ENCODE measurements at places on chromosomes 3 and 15.

- DNase-seq: no peak
These were observed 48.3 kb upstream of the CTDSPL start for GRCh38 chr3:37813403-37813802.

DNA sequence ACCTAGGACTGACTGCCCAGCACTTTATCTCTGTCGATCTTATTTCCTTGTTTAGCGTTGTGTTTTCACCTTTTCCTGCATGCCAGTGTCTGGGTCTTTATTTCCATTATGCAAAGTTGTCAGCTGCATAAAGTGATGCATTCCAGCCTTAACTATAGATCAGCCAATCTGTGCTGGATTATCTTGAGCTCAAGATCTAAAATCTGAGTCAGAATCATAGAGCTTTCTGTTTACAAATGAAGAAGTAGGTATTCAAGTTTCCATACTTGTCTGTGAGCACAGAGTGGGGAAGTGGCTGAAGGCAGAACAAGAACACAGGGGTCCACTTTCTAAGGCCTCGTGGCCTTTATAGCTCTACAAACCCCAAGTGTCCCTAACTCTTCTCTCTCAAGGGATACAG lies 82.4 kb upstream of the PLCL2 start:
- DNase-seq: no peak

- no peak for DNase-seq
These were observed 19.6 kb downstream of the EIF2AK4 start for GRCh38 chr15:39953521-39953920.

- DNase-seq: no peak
These were observed 78.8 kb downstream of the CMSS1 start for GRCh38 chr3:99896482-99896881.

DNA sequence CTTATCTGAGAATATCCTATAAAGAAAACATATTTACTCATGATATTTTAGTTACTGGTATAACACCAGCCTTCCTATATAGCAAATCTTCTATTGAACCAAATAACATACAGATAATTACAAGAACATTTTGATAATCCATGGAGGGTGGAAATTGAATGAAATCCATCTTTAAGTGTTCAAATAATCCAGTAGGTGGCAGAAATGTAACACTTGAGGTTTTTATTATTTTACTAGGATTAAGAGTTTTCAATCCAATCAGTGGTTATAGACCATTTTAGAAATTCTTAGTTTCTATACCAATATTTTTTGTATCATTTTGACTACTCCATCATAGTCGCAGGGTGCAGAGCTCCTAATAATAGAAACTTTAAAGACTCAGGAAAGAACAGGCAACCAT lies 101.9 kb upstream of the KCNH8 start:
- DNase-seq: no peak

DNA sequence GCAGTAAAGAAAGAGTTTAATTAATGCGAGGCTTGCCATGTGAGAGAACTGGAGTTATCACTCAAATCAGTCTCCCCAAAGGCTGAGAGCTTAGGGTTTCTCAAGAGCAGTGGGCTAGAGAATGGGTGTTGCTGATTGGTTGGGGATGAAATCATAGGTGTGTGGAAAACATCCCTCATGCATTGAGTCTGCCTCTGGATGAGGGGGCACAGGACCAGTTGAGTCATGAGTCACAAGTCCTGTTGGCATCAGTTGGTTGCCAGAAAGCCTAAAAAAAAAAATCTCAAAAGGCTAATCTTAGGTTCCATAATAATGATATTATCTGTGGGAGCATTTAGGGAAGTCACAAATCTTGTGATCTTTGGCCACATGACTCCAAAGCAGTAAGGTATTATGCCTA lies 800.3 kb downstream of the TUSC7 start:
- no peak for DNase-seq

GRCh38 chr3:10329495-10330015 lies 8.6 kb upstream of the SEC13 start:
- no peak for DNase-seq

DNA sequence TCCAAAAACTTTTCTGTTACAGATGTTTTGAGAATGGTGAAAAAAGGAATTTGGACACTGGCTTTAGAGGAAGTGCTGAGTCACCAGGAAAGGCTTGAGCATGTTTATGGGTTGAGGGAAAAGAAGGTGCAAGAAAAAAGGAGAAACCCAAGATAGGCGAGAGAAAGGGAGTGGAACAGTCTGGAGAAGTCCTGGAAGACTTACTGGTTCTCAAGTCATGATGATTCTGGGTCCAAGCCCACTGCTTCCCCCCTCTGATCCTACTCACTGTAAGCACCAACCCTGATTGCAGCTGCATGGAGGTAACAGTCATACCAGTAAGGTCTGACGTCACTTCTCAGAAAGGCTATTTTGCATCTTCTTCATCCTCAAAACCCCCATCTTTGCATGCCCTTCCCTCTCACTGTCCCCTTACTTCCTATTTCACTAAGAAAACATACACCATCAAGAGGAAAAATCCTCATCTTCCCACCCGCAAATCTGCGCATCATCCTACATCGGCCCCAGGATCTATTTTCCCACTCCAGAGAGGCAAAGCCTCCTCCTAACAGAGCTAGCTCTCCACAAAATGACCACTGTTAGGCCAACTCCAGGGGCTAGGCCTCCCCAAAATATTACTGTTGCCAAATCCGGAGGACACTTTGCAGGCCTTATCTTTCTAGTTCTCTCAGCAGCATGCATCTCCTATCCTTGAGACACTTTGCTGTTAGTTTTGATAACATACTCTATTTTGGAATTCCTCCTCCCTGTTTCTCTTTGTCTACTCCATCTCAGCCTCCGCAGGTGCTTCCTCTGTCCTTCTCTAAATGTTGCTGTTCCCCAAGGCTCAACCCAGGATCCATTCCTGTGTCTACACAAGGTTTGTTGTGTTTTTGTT lies 3.2 kb upstream of the ATP13A3 start:
- DNase-seq: no peak
